ENCODE measurements at places on chromosomes 1 and 21.

DNA sequence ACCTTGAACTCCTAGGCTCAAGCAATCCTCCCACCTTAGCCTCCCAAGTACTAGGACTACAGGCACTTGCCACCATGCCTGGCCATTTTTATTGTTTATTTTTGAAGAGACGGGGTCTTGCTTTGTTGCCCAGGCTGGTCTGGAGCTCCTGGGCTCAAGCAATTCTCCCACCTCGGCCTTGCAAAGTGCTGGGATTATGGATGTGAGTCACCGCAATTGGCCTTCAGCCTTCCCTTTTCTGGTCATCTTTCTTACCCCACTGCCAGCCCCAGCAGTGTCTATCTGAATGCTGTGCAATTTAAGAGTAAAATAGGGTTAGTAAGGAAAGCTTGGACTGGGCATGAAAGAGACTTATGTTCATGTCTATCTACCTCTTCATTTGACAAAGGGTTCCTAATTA is 6.1 kb upstream of the KLF17 start:
- no peak for DNase-seq

DNA sequence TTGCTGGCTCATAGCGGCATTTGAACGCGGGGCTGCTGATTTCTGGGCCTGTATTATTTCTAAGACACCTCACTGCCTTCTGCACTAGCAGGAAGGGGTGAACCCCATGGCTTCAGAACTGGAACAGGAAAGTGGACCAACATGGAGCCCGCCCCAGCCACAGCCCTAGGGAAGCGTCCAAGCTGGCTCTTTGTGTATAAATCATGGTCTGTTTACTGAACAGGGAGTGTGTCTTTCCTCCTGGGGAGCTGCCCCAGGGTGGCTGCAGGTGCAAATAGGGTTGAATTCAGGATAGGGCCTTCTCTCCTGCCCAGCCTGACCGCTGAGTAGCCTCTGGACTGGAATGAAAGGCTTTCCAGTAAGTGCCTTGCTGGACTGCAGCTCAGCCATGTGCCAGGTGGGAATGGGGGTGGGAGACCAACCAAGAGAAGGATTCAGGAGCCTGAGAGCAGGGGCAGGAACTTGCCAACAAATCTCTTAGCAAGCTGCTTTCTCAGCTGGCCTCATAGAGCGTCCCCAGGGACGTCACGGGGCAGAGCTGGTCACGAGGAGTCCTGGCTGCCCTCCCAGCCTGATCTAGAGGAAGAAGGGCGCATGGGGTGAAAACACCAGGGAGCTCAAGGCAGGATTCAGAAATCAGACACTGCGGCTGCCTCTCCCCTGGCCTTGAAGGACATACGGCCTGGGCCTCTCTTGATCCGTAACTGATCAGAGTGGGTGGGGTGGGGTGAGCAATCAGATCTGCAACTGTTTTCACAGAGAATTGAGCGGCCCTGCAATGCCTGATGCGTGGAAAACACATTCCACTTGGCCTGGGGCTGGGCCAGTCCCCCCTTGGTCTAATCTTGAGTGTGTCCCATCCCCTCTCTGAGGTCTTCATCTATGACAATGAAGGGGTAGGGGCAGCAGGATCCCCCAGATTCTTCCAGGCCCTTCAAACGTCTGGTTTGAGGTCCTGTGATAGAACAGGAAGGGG is 56.5 kb upstream of the SELENON start:
- DNase-seq = no peak

GRCh38 chr1:38990386-38990737 is 714 bp upstream of the AKIRIN1 start:
- DNase-seq = no peak

- no peak for DNase-seq
These were observed 9.7 kb downstream of the CLCNKA start for GRCh38 chr1:16031551-16031950.

DNA sequence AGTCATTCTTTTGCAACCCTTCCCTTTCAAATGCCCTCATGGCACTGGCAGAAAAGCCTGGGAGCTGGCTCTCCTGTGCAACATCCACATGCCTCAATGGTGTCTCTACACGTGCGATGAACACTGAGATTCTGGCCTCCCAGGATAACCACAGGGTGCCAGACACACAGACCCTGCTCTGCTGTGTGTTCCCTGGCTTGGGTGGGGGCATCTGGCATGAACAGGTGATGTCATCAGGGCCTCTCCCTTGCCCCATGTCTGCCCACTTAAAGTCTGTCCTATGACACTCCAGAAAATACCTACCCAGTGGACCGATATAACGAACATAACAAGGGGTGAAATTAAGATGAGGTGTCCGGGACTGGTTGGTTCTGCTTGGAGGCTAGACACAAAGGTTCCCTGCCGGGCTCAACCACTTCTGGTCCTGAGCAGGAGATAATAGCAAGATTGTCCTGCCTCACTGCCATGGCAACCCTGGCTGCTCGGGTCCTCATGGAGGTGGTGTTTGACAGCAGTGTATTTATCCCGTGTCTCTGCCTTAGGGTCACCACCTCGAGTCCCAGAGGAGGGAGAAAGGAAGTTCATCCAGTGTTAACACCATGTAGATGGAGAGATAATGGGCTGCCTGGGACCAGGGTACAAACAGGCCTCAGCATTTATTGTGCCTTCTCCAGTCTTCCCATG is 19.3 kb downstream of the INSRR start:
- no peak for DNase-seq

- DNase-seq = no peak
These were observed 16.2 kb downstream of the SLC2A1 start for GRCh38 chr1:42942444-42942843.

DNA sequence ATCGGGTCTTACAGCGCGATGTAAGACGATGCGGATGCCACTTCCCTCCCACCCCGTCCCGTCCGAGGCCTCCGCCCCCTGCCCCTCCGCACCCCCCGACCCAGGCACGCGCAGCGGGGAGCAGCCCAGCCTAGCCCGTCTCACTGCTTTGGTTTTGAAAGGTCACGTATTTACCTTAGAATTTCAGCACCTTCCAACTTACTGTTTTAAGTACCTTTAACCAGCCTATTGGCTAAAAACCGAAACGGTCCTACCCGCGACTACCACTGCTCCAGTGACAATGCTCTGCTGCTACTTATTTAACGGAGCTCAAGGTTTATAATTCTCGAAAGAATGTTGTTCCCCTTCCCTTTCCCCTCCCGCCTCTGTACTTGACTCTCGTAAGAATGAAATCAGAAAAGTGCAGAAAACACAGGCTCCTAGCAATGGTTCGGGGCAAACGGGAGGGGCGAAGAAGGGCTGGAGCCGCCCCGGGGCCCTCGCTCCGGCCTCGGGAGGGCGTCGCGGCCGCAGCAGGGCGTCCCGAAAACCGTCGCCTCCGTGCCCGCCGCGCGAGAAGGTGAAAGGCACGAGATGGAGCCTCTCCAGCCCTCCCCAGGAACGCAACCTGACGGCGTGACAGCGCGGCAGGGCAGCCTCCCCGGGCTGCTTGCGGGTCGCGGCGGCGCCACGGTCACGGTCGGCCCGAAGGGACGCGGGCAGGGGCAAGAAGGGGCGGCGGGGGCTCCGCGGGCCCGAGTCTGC is 667 bp downstream of the TMEM50B start:
- peak; percentile 55 for DNase-seq

- peak; percentile 75 for DNase-seq
These were observed 43.3 kb downstream of the POU2F1 start for GRCh38 chr1:167263819-167264464.

DNA sequence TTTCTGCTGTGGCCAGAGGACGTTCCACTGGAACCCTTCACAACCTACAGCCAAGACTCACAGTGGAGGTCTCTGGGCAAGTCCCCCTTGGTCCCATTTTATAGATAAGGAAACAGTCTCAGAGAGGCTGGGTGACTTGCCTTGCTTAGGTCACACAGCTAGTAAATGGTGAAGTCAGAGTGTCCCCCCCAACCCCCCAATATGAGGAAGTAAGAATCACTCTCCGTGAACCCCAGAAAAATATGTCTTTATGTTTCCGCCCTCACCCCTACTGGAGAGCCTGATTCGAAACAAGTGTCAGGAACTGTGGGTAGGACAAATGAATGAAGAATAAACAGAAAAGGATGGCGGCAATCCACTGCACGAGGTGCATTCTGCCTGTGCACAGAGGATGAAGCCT is 56.7 kb downstream of the H3-3A start:
- no peak for DNase-seq

DNA sequence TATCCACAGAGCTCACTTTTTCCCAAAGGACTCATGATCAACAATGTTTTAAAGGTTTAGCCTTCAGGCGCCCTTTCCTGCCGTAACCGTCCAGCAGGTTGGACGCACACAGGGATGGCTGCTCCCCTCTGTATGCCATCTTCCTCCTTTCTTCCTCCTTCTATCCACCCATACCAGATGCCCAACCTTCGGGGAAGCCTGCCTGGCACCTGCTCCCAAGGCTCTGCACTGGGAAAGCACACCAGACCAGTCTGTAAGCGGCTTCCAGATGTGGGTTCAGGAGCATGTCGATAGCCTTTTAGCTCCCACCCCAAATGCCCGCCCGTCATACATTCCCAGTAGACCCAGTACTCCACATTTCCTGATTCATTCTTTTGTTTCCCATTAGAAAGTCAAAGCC is 52.9 kb downstream of the STUM start:
- no peak for DNase-seq

- peak; percentile 75 for DNase-seq
These were observed 106.7 kb downstream of the SLC45A1 start for GRCh38 chr1:8424539-8425116.

- DNase-seq = no peak
These were observed 141.8 kb downstream of the ZZZ3 start for GRCh38 chr1:77540501-77541161.

DNA sequence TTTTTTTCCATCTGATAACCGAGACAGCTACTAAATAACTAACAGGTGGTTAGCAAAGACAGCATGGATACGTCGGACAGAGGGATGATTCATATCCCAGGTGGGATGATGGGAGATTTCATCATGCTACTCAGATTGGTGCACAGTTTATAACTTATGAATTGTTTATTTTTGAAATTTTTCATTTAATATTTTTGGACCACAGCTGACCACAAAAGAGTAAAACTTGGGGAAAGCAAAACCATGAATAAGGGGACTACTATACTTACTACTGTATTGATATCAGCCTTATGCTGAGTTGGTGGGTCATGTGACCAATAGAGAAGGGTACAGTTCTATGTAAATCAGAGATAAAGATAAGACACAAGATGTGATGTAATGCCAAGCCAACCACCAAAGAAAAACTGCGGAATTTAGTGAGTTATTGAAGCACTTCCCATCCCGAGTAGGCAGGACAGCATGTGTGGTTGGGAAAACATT is 248.1 kb upstream of the C1orf105 start:
- no peak for DNase-seq

GRCh38 chr1:60036856-60037460 is 36.6 kb downstream of the C1orf87 start:
- no peak for DNase-seq

- no peak for DNase-seq
These were observed 39.5 kb upstream of the CNTN2 start for GRCh38 chr1:205003358-205004131.

DNA sequence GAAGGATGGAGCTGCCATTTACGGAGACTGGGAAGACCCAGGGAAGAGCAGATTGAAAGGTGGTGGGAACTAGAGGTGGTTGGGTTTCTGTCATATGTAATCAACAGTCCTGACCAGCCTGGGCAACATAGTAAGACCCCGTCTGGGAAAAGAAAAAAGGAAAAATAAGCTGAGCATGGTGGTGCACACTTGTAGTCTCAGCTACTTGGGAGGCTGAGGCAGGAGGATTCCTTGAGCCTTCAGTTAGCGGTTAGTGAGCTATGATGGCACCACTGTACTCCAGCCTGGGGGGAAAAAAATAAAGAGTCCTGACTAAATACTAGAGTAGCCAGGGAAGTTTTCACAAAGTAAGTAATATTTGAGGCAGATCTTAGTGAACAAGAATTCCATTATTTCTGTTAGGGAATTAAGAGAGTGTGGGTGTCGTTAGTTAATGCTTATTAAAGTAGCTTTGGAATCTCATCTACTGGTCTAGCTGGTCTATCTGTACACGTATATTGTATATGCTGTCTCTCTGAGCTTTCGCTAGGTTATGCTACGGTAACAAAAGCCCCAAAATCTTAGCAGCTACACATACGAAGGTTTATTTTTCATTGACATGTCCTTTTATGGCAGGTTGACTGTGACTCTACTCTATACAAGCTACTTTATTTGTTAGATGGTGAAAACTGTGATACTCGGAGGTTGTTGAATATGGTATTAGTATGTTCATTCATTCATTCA is 4.4 kb downstream of the NBPF1 start:
- DNase-seq = no peak

GRCh38 chr1:67534627-67535065 is 104.4 kb upstream of the SERBP1 start:
- DNase-seq = no peak

DNA sequence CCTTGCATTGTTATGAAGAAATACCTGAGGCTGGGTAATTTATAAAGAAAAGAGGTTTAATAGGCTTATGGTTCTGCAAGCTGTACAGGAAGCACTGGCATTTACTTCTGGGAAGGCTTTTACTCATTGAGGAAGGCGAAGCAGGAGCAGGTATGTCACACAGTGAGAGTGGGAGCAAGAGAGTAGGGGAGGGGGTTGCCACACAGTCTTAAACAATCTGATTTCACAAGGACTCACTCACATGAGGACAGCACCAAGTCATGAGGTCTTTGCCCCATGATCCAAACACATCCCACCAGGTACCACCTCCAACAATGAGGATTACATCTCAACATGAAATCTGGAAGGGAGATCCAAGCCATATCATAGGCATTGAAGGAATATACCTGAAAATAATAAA is 127.2 kb downstream of the EVI5 start:
- DNase-seq = no peak
